Activated CD4-positive, alpha-beta T cell treated with anti-CD3 and anti-CD28 coated beads, Interleukin-2, amount 50 U/mL, for 4 hours (primary cell): ENCODE measurements at places on chromosomes 7 and 10.
A peak's percentile ranks its signal among the peaks of the same experiment; 100 is the strongest.

GRCh38 chr7:138878856-138879255 lies 80.9 kb upstream of the ATP6V0A4 start:
- no peak for DNase-seq

GRCh38 chr10:124388823-124389612 lies 29.7 kb downstream of the OAT start:
- DNase-seq, result peak; percentile 88

DNA sequence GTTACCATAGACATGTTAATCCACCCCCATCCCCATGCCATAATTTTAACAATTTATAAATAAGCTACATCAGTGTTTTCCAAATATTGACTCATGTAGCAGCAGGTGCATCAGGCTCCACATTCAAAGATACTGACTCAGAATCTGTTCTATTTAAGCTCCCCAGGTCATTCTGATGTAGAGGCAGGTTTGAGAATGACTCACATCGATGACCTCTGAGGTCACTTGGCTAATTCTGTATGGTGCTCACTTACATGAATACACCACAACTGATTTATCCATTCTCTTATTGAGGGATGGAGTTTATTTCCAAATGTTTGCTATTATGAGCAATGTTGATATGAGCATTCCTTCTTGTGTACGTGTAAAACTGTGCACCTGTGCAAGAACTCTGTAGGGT lies 1159.0 kb downstream of the TYW1 start:
- no peak for DNase-seq

DNA sequence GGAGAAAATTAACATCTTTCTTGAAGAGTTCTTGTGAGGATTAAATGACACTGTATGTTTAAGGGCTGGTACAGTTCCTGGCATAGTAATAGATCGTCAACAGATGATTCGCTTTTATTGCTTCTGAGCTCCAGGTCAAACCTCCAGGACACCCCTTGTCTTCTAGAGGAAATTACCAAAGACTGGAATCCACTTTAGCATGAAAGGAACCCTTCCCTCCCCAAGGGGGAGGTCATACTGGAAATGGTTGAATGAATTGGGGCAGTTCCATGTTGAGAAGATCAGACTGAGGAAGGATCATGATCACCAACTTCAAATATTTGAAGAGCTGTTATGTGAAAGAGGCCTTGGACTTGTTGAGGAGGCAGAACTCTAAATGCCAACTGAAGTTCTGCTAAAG lies 8.9 kb downstream of the NFE2L3 start:
- DNase-seq, result no peak

- DNase-seq, result no peak
Observed at GRCh38 chr10:100934084-100934659, 21.4 kb downstream of the SLF2 start.

DNA sequence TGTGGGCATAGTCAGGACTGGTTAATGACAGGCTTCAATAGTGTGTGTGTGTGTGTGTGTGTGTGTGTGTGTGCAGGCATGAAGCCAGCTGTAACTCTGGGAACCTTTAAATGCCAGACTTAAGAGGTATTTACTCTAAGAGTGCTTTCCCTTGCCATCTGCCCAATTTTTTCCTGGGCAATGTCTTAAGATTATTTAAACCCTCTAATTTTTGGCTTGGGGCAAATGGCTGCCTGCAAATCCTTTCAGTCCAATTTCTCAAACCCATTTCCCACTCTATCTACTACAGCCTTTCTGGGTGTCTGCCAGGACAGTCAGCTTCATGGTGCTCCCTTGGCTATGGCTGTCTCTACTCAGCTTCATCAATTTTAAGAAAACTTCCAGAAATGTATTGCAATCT lies 62.6 kb upstream of the C1GALT1 start:
- DNase-seq, result no peak

DNA sequence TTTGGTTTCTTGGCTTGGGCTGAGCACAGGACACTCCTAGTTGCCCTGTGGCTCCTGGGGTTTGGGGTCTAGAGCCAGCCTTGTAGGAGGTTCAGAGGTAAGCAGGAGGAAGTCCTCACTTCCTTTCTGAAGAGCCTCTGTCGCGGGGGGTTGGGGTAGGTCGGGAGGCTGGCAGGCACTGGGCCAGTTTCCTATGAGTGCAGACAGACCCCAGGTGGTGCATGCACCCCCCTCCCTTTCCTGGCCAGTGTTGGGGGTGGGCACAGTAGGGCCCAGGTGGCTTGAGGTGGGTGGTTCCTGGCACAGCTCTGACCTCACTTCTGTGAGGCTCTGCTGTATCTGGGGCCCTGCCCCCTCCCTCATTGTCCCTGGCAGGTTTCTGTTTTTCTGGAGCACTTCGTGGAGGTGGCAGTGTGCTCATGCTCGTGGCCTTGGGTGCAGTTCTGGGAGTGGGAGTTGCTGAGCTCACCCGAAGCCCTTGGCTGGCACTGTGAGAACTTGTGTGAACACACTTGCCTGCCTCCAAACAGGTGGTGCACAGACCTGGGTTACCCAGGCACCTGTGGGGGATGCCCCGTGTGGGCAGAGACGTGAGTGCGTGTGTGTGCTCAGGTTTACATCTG lies 1.8 kb downstream of the PALD1 start:
- peak; percentile 49 for DNase-seq

GRCh38 chr10:6217611-6218010 lies 14.9 kb downstream of the PFKFB3 start:
- DNase-seq, result no peak

DNA sequence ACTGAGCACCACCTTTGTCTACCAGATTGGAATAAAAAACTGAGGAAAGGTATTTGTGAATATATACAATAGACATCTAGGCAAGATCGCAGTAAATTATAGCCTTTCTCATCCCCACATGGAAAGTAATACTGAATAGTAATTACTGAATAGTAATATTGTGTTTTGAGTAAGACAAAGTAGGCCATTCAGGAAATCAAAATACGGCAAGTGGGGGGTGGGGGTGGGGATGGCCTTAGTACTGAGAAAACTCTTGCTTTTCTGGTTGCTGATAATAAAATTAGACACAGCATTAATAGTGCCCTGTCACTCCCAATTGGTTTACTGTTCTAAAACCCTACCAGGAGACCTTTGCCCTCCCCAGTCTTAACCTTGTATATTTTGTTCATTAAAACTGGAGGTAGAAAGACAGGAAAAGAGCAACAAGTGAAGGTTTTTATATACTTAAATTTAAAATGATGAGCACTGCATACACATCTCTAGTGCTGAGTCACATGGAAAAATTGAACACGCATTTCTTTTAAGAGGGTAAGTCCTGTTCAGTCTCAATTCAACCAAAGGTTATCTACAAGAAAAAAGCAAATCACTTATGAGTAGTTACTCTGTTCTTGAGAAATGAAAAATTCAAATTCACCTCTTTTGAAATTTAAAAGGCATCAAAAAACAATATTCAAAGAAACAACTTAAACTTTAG lies 65.6 kb downstream of the IGF2BP3 start:
- DNase-seq, result no peak

- no peak for DNase-seq
Observed at GRCh38 chr7:34747867-34748727, 90.1 kb downstream of the NPSR1 start.

- no peak for DNase-seq
Observed at GRCh38 chr10:31194986-31195385, 124.0 kb upstream of the ZEB1 start.

- DNase-seq, result peak; percentile 3
Observed at GRCh38 chr10:35379226-35380137, 43.2 kb downstream of the CCNY start.

- DNase-seq, result no peak
Observed at GRCh38 chr10:72309290-72310240, 35.8 kb downstream of the DDIT4 start.

- DNase-seq, result no peak
Observed at GRCh38 chr10:52146766-52147165, 167.3 kb upstream of the DKK1 start.

DNA sequence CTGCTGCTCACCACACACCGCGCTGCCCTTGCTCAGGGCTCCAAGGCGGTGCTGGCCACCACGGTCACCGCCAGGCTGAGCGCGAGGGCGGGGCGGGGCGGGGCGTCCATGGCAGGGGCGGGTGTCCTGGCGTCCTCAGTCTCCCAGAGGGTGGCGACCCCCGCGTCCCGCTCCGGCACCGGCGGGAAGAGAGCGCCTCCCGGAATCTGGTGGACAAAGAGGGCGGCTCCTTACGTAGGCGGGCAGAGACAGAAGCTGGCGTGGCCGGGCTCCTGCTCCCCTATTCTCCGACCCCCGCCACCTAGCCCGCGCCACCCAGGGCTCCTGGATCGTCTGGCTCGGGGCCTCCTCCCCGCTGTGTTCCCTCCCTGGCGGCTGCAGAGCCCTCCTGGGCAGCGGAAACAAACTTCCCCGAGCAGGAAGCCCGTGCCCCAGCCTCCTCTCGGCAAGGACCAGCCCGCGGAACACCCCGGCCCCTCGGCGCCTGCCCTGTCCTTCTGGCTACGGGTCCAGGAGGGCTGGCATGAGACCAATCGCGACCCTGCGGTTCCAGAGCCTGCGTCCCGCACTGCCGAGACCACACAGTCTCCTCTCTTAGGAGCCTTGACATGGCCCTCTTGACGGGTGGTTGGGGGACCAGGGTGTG lies 133.8 kb upstream of the ZNF92 start:
- DNase-seq, result no peak

DNA sequence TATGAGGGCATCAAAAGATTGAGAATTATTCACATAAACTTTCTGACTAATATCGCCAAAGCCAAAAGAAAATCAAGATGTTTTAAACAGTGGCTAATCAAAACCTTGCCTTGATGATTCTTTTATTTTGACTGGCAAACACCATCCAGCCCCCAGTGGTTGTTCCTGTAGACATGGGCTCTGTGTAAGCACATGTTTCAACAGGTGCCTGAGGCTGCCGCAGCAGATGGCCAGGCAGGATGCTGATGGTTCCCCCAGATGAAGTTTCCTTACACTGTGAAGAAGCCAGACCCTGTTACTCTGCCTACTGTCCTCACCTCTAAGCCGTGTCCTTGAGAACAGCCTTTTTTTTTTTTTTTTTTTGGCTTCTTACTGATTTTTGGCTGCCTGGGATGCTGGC lies 146.5 kb downstream of the RAB11FIP2 start:
- no peak for DNase-seq

GRCh38 chr7:98196706-98197605 lies 14.3 kb upstream of the BHLHA15 start:
- DNase-seq, result no peak

- no peak for DNase-seq
Observed at GRCh38 chr10:70186571-70186970, 16.3 kb upstream of the SAR1A start.

DNA sequence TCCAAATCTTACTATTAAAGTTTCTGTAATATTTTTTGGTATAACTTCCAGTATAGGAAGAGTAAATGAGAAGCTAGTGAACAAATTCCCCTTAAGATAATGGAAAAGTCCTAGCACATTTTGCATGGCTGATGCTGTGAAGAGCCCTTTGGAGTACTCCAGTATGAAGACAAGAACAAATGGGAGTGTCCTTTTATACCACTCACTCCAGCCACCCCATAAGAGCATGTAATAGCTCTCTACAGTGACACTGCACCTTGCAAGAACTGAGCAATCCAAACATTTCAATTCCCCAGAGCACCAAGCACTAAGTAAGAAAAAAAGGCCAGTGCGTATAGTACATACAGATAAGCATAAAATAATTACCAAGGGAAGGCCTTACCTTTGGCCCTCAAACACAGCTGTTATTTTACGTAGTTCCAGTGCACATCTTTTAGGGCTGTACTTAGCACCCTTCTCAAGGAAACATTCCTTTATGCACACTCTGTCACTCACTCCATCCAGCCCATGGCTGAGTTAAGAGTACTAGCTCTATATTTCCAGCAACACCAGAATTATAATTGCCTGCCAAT lies 135.4 kb downstream of the ST7 start:
- no peak for DNase-seq

DNA sequence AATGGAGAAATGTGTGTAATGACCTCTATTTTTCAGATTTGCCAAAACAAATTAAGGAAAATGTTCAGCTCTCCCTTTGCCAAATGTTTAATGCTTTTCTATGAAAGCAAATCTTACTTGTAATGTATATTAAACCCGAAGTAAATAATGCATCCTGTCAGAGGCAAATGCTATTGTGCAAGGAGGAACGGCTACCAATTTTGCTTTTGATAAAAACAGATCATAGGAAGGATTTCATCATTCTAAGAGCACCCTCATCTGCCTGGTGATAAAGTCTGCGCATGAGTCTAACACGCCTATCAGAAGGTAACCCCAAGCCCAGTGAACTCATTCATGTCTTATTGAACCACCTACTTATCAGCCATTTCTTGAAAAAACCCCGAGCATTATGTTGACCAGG lies 412.4 kb upstream of the MKI67 start:
- no peak for DNase-seq

- DNase-seq, result no peak
Observed at GRCh38 chr7:110095372-110096052, 995.4 kb upstream of the LRRN3 start.

DNA sequence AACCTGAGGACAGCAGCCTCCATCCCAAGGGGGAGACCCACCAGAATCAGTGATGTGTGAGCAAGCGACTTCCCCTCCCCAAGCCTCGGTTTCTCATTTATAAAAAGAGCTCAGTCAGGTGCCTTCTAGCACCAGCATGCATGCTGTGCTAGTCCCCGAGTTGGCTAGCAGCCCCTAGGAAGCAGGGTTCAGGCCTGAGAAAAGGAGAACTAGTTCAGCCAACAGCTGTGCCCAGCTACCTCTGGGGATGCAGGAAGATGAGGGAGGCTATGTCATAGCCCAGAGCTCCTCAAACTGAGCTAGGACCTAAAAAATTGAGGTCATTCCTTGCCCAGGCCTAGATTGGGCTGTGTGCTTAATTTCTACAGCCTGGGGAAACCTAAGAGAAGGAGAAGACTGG lies 13.7 kb downstream of the DRGX start:
- no peak for DNase-seq

GRCh38 chr10:35132727-35133126 lies 6.1 kb downstream of the CREM start:
- no peak for DNase-seq

GRCh38 chr10:80148166-80148805 lies 15.8 kb downstream of the PLAC9 start:
- no peak for DNase-seq

DNA sequence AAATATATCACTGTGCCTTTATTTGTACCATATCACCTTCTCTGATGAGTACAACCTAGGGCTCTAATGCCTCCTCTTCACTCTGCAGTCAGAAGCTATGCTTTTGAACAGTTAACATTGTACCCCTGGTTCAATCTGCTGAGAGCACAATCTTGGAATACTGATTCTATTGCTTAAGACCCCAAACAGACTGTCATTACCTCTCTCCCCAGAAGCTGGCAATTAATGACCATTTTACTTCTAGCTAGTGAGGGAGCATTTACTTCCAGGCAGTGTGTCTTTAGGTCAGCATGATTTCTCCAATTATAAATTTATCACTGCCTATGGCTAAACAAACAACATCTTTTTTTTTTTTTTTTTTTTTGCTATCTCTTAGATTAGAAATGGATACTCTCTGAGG lies 36.0 kb upstream of the SPOCK2 start:
- DNase-seq, result no peak

DNA sequence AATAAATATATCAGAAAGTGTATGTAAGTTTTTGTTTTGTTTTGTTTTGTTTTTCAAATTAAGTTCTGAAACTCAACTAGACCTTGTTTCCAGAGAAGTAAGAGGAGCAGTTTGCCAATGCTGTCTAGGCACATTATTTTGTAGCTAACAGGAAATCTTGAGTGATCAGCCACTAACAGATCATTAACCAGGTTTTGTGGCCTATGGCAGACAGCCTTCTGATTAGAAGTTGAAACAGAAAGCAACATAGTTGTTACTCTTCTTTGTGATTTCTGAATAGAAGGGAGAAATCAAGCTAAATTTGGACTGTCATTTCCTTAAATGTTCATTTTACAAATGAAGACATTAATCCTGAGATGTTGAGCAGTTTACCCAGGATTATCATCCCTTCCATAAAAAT lies 142.6 kb downstream of the PLXDC2 start:
- DNase-seq, result no peak

GRCh38 chr7:10739401-10739800 lies 234.3 kb upstream of the PHF14 start:
- DNase-seq, result no peak
